CD4-positive, alpha-beta T cell treated with Interleukin-4 for 4 hours (primary cell): ENCODE measurements at places on chromosomes 7 and 10.

GRCh38 chr10:34815185-34816084 is at the start of gene PARD3:
TSS of gene PARD3 (minus strand) at chr10:34815296. CDS start at chr10:34814995, 301 bp downstream.
- no peak for DNase-seq

- no peak for DNase-seq
Measured at GRCh38 chr10:117533507-117534281, 8.9 kb upstream of the EMX2 start.

- no peak for DNase-seq
Measured at GRCh38 chr7:96315125-96315512, 6.8 kb downstream of the SLC25A13 start.

DNA sequence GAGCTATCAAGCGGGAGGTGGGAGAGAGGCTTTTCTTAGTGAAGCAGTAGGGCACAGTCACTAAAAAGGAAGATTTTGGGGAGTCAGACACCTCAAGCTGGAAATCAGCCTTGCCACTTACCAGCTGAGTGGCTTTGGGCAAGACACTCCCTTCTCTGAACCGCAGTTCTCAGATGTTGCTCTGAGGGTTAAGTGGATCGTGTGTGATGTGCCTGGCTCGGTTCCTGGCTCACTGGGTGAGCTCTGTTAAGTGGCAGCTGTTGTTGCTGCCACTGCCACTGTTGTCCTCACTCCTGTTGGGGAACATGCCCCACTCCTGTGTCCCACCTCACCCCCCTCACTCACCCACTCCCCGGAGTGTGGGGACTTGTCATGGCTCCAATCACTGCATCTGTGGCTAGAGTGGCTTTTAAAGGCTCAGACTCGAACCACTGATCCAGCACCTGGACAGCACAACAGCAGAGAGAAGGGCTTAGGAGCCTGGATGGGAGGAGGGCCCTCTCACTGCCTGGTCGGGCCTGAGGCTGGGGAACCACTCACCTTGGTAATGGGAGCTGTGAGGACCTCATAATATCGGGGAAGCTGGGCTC is 20.0 kb downstream of the PYROXD2 start:
- DNase-seq: no peak

DNA sequence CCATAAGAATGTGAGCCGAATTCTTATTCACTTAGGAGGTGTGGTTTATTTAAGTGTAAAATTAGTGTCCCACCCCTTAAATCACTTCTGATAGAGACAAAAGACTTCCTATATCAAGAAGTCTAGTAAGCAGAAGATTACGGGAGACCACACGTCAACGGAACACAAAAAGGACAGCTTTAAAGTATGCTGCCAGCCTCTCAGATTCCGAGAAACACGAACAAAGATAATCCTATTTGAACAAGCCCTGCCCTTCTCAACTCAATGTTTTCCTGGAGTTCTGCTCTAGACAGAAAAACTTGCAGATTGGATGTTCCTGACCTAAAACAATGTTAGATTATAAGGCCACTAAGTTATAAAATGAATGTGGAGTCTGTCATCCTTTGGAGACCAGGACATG is 4.9 kb upstream of the MCU start:
- no peak for DNase-seq

DNA sequence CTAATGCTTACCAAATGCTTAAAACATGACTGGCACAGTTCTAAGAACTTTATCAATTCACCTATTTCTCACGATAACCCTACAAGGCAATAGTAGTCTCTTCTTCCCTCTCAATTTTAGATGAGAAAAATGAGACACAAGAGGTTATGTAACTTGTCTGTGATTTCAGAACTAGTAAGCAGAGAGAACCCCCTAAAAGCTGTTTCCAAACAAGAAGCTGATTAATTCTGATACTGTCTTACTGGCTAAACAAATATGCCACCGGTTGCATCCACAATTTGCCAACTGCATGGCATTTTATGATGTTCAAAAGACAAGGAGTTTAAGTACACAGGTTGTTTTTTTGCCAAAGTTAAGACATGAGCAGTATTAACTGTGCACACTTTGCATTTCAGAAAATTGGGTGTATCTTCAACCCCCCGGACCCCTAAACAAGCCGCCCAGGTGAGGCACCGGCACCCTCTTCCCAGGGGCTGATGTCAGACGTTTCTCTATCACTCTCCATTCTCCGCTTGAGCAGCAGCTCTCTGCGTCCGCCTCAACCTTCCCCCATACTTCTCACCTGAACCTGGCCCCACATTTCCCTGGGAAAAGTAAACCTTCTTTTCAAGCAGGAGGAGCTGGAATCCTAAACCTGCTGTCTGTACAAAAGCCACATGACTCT is 21.7 kb downstream of the RSU1 start:
- no peak for DNase-seq
